M059J (cell line): ENCODE measurements at places on chromosomes 3 and 15.
A peak's percentile ranks its signal among the peaks of the same experiment; 100 is the strongest.

DNA sequence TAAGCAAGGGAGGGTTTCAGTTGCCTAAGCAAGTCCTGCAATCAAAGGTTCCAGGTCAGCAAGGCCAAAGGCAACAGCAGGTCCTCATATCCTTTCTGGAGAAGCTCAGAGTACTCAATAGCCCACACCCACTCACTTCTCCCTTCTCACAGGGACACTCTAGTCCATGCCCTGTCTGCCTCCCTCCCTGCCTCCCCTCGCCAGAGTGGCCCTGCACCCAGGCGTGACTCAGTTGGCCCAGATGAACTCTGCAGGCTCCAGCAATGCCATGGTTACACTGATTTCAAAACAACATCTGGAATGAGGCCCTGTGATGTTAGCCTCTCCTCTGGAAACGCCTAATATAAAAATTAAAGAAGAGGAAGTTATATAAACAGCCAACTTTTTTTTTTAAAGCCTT is 32.9 kb downstream of the IL16 start:
- no peak for DNase-seq

- DNase-seq = peak; percentile 68
Observed at GRCh38 chr15:69573815-69574475, 121.3 kb downstream of the RPLP1 start.

- no peak for DNase-seq
Observed at GRCh38 chr3:53192608-53193007, 31.6 kb downstream of the PRKCD start.

- peak; percentile 50 for DNase-seq
Observed at GRCh38 chr15:26087881-26088280, 224.8 kb upstream of the ATP10A start.

GRCh38 chr15:64045774-64046420 is 388 bp downstream of the DAPK2 start:
- peak; percentile 23 for DNase-seq

- peak; percentile 74 for DNase-seq
Observed at GRCh38 chr3:173912126-173912525, 514.6 kb downstream of the NLGN1 start.

GRCh38 chr3:23712656-23713559 is 92.8 kb upstream of the UBE2E1 start:
- DNase-seq = peak; percentile 91

GRCh38 chr3:19954676-19955075 is 7.8 kb downstream of the RAB5A start:
- no peak for DNase-seq

DNA sequence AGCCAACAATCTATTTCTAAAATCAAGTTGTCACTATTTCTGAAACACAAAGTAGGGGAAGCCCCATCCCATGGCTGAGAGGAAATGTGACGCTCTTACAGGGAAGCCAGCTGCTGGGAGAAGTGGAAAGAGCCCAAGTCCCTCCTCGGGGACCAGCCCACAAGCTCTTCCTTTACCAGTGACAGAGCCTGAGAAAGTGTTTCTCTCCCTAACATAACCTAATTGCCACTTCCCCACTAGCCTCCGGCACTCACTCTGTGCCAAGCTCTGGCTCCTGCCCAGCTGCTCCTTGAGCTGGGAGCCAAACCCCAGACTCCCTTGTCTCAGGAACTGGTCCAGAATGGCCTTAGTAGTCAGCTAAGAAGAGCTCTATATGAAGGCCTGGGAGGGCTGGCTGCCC is 42.9 kb downstream of the TNFAIP8L3 start:
- peak; percentile 89 for DNase-seq
